ENCODE measurements at places on chromosomes 2 and 18.

DNA sequence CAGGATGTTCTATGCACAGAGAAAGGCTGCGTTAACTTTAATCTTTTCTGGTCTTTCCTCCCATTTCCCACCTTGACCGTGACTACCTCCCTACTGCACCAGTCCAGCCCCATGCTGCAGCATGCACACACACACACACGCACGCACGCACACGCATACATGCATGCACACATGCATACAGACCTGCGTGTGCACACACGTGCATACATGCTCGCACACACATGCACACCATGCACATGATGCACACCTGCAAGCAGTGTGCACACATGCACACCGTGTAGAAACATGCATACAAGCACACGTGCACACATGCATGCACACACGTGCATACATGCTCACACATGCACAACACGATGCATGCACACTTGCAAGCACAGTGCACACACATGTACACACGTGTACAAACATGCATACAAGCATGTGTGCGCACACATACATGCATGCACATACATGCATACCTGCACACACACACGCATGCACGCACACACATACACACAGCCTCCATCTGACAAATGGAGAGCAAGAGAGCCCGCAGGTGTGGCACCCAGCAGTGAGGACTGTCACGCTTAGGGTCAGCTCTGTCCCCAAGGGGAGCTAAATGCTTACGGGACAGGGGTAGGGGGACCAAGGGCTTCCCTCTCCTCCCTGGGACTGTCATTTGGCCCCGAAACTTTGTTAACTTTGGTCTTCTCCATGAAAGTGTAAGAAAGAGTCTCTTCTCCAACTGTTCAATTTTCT lies 18.2 kb downstream of the SNORC start:
- no peak for DNase-seq

DNA sequence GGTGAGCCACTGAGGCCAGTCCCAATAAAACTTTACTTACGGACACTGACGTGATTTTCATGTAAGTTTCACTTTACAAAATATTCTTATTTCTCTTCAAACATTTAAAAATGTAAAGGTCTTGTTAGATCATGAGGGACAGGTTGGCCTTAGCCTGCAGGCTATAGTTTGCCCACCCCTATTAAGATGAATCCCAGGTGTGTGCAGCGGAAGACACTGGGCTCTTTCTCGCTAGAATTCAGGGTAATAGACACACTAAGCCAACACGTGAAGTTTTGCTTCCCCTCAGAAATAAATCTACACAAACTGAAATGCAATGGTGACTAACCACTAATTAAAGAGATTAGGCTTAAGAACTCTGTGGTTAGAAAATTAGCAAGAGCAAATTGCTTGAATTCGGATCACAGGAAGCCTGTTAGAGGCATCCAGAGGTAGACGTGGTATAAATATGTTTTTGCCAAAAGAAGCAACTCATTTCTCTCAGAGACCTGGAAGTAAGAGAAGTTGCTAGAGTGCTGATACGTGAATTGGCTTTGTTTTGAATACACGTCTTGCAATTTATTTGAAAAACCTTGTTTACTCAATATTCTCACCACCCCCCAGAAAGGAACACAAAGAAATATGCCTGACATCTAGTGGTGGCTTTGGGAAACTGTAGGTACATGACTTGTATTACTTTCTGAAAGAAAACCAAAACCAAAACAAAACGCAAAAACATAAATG lies 151.6 kb downstream of the DTNB start:
- DNase-seq: no peak

- no peak for DNase-seq
Measured at GRCh38 chr2:126634273-126634861, 21.6 kb upstream of the GYPC start.

DNA sequence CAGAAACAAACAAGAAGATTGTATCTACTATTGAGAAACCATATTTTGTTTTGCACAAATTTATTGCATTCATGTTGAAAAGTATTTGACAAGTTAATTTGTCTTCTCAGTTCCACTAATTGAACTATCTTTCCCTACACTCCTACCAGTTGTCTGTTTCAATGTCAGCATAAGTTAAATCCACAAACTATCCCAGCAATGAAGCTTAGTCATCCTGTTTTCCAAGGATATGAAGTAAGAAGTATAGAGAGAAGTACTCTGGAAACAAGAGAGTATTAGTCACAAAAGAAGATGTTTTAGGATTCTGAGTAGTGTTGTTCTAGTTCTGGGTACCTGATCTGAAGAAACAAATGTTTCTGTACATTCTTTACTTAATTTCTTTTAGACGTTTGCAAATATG lies 261.6 kb upstream of the ZNF804A start:
- DNase-seq: no peak

- DNase-seq: no peak
Measured at GRCh38 chr2:9652898-9653479, 22.2 kb upstream of the YWHAQ start.

DNA sequence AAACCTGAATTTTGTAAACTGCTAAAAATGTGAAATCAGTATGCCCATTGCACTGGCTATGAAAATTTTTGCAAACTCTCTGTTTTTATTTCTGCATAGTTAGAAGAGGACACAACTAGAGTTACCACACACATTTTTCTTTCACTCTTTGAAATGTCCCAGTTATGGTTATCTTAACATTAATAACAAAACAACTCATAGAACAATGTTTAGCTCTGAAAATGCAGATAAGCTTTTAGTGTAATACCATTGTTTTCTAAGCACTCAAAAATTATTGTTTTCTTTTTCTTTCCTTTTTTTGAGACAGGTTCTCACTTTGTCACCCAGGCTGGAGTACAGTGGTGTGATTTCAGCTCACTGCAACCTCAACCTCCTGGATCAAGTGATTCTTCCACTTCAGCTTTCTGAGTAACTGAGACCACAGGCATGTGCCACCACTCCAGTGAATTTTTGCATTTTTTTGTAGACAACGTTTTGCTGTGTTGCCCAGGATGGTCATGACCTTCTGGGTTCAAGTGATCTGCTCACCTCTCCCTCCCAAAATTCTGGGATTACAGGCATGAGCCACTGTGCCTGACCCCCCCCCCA lies 1204.5 kb upstream of the ZEB2 start:
- DNase-seq: no peak

GRCh38 chr2:127220102-127220767 lies at the start of gene CYP27C1:
Gene CYP27C1, minus strand, starts transcription at chr2:127220299. Its CDS starts 29 bp downstream, at chr2:127220270.
- peak; percentile 48 for DNase-seq

GRCh38 chr2:96251721-96252292 lies 14.0 kb downstream of the TMEM127 start:
- peak; percentile 31 for DNase-seq

DNA sequence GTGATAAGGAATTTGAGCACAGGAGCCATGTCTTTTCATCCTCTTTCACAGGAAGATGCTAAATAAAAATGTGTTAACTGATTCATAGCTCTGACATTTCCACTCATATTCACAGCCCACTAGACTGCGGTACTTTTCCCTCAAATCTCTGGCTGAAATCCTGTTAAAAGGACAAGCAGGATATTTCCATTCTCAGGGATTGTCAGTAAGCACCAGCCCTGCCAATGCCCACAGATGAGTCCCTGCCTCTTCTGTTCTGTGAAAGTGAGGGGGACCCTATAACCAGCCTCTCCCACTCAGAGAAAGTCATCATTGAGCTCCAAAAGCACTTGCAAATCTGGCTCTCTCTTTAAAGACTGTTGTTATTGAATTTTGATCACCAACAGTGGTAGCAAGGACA lies 440.5 kb downstream of the SETBP1 start:
- DNase-seq: no peak

GRCh38 chr2:88560619-88561307 lies 66.5 kb downstream of the EIF2AK3 start:
- DNase-seq: no peak

DNA sequence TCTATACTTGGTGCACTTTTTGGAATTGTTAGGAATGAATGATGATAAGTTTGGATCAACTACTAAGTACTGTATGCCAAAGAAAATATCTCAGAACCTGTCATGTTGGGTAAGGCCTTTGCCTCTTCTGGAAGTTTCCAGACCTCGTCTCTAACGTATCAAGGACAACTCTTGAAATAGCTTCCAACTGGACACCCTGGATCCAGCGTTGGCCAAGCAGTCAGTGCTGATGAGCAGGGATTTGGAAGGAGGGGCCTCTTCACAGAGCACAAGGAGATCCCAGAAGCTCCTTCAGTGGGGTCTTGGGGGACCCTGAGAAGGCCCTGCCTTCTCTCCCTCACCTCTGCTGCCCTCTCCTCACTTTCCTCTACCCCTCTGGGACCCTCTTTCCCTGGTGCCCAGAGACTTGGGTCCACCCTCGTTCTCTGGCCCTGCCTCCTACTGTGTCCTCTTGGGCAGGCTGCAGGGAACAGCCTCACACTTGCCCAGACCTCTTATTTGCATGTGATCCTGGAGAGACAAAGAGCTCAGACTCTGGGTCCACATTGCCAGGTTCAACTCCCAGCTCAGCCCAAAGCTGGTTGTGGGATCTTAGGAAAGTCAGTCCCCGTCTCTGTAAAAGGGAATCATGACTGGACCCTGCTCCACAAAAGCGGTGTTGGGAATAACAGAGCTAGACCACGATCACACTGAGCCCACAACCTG lies 145.8 kb downstream of the COL6A3 start:
- DNase-seq: no peak

- DNase-seq: no peak
Measured at GRCh38 chr2:149119368-149119767, 80.9 kb downstream of the LYPD6B start.

DNA sequence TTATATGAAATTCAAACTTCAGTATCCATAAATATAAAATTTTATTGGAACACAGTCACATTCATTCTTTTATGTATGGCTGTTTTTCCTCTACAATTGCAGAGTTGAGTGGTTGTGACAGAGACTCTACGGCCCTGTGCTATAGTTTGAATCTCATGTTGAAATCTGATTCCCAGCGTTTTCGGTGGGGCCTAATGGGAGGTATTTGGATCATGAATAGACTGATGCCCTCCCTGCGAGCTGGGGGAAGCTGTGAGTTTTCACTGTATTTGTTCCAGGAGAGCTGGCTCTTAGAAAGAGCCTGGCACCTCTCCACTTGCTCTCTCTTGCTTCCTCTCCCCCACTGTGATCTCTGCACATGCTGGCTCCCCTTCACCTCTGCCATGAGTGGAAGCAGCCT lies 1.7 kb downstream of the PFN4 start:
- no peak for DNase-seq

DNA sequence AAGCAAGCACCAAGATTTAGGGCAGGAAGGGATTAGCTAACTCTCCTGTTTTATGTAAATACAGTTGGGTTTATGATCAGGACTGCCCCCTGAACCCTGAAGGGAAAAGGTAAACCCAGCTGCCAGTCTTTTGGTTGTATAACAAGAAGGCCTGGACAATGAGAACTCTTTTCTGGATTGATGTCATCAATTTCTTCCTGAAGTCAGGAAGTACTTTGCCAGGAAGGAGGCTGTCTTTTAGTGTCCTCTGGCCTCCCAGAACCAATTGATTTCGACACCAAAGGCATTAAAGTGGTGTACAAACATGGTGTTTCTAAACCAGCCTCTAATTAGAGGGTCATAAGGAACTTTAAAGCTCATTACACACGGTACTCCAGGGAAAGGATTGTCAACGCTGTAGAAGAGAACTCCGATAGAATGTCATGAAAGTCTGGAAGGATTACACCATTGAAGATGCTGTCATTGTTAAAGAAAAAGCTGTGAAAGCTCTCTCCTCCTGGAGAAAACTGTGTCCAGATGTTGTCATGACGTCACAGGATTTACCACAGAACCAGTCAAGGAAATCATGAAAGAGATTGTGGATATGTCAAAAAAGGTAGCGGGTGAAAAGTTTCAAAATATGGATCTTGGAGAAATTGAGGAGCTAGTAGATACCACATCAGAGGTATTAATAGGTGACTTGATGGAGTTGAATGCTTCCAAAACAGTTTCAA lies 78.8 kb downstream of the ANKRD12 start:
- no peak for DNase-seq

DNA sequence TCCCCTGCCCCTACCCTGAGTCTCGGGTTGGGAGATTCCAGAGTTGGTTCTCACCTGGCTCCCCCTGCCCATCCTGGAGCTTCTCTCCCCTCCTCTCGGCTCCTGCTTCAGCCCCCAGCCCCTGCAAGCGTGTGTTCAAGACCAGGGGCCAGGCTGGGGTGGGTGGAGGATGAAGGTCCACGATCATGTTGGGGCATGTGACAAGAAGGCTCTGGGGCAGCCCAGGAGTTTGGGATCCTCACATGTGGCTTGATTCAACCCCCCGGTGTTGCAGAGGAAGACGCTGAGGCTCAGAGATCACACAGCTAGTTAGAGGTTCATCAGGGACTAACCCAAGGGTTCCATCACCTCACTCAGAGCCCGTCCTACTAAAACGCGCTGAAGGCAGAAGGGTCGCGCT lies 14.2 kb upstream of the TUBB6 start:
- DNase-seq: no peak

DNA sequence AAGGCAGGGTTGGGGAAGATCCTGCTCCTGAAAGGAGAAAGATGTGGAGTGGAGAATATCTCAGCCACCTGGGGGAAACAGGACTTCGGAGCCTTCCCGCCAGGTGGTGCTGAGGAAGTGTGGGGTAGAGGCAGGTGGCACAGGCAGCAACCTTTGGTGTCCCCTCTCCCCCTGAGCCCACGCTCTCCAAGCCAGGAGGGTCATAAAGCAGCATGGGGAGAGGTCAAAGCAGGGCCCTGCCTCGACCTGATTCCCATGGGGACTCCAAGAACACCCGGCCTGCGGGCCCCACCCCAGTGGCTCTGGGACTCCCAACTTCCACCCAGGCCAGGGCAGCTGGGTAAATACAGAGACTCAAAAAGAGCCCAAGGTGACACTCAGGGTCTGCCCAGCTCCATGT lies 54.3 kb upstream of the SLC66A3 start:
- no peak for DNase-seq

- no peak for DNase-seq
Measured at GRCh38 chr2:138665937-138666336, 114.3 kb downstream of the NXPH2 start.

GRCh38 chr18:46772357-46772756 lies 15.5 kb upstream of the ST8SIA5 start:
- DNase-seq: no peak
